SW480 (cell line): ENCODE measurements at places on chromosomes 2 and 18.

GRCh38 chr2:236582968-236583367 lies 13.3 kb downstream of the ACKR3 start:
- no peak for DNase-seq

GRCh38 chr2:26778098-26778497 lies 7.8 kb upstream of the CENPA start:
- DNase-seq, result no peak

- no peak for DNase-seq
These were observed 281.2 kb upstream of the LYPD1 start for GRCh38 chr2:132951008-132951714.

- no peak for DNase-seq
These were observed 12.0 kb upstream of the GALNT14 start for GRCh38 chr2:31150120-31150670.

DNA sequence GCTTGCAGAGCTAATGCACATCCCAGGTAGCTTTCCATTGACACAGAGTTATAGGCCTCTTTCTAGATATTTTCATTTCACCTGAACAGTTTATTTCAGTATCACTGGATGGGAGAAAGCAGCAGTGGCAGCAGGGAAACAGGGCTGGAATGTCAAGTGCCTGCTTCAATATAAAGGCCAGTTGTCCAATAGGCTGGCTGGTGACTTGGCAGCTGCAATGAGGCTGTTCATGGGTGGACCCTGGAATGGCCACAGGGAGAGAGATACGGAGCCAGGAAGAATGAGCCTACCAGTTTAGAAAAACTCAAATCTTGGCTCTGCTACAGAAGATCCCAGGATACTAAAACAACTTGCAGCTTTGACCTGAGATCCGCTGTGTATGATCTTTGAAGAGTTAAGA lies 185.0 kb downstream of the BCL11A start:
- DNase-seq, result no peak
